CD8-positive, alpha-beta memory T cell (primary cell): ENCODE measurements at places on chromosomes 7 and 10. TPM values are rescaled to one million over a fixed set of nuclear protein-coding genes. Genes with fewer than 3 reads are reported as not detected.

Gene AFAP1L2
- 2.5 TPM for total RNA-seq

Gene JAZF1
- 3.2 TPM for total RNA-seq

Gene SLC13A1
- total RNA-seq = not detected

Gene C10orf143
- total RNA-seq = 6.7 TPM

Gene NPSR1
- not detected for total RNA-seq

Gene RBP4
- not detected for total RNA-seq

Gene KNDC1
- total RNA-seq = not detected

Gene GIMAP2
- total RNA-seq = 42.9 TPM

Gene ZNF365
- total RNA-seq = 0.93 TPM

Gene STK31
- total RNA-seq = 0.07 TPM
